ENCODE measurements at places on chromosomes 7 and 10.

DNA sequence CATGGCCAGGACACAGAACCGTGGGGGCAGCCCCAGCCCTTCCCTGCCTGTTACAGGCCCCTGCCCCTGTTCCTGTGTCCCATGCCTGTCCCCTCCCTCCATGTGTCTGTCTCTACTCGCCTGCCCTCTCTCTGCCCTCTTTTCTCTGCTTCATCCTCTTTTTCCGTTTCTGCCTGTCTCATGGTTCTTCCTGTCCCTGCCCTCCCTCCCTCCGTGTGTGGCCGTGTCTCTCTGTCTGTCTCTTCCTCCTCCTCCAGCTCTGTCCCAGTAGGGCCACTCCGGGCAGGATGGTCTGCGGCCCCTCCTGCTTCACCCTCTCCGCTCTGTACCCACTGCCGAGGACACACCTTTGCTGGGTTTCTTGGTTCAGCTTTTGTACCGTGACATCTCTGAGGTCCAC lies 137.4 kb downstream of the FAM53B start:
- no peak for DNase-seq

DNA sequence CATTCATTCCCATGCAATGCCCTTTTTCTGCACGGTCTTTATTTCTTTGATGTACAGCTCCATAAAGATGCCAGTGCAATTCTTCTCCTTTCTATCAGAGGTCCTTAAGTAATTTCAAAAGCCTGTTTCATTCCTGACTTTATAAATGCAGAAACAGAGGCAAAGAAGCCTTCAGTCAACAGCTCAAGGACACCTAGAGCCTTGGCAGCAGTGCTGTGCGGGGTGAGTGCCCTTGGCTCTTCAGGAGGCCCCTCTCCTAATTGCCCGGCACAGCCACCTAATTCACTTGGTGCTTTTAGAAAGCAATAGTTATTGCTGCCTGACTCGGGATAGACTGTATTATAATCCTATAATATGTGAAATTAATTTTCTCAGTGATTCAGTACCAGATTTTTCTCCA lies 169.6 kb upstream of the KLF6 start:
- DNase-seq: no peak

GRCh38 chr7:18177129-18177814 lies 149.6 kb upstream of the PRPS1L1 start:
- DNase-seq: no peak

- DNase-seq: no peak
These were observed 290.7 kb upstream of the TMEM229A start for GRCh38 chr7:124323597-124323996.

DNA sequence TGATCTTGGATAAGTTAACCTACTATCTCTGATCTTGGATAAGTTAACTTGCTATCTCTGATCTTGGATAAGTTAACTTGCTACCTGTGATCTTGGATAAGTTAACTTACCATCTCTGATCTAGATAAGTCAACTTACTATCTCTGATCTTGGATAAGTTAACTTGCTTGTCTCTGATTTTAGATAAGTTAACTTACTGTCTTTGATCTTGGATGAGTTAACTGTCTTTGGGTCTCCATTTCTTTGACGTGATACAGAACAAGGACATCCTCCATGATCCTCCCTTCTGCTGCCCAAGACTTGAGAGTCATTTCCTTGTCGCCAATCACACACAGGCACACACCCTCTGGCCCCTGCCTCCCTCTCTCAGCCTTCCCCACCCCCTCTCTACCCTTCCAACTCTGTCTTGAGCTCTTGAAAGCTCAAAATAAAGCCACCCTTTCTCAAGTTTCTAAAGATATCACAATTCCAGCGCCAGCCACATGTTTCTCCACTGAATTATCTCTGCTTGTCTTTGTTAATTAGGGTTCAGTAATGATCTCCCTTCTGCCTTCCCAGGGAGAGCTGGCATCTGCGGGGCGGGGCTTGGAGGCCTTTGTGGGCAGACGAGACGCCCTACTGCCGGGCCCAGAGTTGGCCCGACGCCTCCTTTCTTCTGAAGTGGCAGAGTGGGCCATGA lies 85.1 kb upstream of the GTF2I start:
- DNase-seq: peak; percentile 12
